ENCODE measurements at places on chromosomes 1 and 21.

DNA sequence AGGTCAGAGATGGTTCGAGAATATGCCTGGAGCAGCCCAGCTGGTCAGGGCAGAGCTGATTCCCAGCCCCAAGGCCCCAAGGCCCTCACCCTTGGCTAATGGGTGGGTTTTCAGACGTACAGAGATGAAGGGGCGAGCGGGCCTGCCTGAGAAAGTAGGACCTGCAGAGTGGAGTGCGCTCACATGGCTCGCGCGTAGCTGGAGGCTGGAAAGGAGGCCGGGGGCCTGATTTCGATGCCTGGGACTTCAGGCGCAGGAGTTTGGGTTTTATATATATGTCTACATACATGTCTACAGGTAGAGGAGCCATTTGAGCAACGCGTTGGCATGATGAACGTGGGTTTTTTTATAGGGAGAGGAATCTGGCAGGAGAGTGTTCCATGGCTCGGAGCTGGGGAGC lies 8.9 kb downstream of the COQ8A start:
- no peak for DNase-seq

GRCh38 chr21:25953659-25954058 lies 216.9 kb downstream of the APP start:
- DNase-seq: no peak

GRCh38 chr1:150537732-150538684 lies 11.2 kb upstream of the ADAMTSL4 start:
- DNase-seq: peak; percentile 70

- DNase-seq: no peak
Measured at GRCh38 chr1:181743878-181744312, 260.6 kb downstream of the CACNA1E start.

DNA sequence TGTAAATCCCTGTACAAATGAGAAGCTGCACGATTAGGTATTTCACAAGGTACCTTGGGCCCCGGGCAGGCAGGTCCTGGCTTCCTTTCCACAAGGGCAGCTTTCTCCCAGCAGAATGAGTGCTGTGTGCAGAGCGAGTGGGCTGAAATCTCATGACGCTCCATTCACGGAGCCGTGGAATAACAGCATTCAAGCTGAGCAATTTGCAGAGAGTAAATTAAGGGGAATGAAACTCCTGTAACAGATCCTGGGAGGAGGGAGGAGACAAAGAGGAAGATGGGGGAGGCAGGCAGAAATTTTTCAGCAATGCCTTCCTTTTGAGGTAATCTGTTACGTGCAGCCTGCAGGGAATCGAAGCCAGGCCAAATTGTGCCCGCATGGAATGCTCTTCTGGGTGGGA lies 239.9 kb downstream of the TNR start:
- no peak for DNase-seq

DNA sequence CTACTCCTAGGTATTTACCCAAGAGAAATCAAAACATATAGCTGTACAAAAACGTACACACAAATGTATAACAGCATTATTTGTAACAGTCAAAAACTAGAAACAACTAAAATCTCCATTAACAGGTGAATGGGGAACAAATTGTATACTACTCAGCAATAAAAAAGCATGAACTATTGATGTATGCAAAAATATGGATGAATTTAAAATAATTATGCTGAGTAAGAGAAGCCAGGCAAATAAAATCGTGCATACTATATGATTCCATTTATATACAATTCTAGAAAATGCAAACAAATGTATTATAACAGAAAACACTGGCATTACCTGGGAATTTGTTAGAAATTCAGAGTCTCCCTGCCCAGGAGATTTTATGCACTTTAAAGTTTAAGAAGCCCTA lies 150.1 kb downstream of the GDAP2 start:
- DNase-seq: no peak

- no peak for DNase-seq
Measured at GRCh38 chr1:173117108-173117633, 66.4 kb upstream of the TNFSF18 start.

GRCh38 chr1:7379441-7379971 lies 391.6 kb upstream of the VAMP3 start:
- DNase-seq: peak; percentile 73

DNA sequence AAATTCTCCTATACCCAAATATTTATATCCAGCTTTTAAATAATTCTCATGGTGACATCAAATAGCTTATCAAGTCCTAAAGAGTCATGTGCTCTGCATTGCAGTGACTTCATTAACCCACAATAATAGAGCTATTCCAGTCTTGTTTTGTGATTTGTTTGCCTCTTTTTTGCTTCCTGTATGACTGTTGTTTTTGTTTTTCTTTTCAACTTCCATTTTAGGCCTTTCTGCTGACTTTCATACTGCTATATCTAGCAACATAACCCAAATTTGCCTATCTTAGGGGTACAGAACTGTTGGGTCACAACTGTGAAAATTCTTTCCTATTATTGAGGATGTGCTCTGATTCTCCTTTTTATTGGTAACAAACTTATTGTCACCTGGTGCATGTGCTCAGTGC lies 30.3 kb downstream of the SPATA17 start:
- peak; percentile 5 for DNase-seq

Data from mesenchymal stem cell (in vitro differentiated cells and primary cell).